ENCODE measurements at places on chromosomes 7 and 10.

DNA sequence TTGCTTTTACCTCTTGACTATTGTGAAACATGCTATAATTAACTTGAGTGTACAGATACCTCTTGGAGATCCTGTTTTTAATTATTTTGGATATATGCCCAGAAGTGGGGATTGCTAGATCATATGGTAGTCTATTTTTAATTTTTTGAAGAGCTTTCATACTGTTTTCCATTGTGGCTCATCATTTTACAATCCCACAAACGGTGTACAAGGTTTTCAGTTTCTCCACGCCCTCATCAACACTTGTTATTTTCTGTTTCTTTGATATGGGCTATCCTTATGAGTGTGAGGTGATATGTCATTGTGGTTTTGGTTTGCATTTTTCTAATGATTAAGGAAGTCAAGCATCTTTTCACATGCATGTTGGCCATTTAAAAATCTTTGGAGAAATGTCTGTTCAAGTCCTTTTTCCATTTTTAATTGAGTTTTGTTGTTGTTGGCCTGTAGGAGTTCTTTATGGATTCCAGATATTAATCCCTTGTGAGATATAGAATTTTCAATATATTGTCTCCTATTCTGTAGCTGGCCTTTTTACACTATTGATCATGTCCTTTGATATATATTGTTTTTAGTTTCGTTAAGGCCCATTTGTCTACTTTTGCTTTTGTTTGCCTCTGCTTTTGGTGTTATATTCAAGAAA, 7.5 kb downstream of the AGK start:
- peak; percentile 67 for DNase-seq

DNA sequence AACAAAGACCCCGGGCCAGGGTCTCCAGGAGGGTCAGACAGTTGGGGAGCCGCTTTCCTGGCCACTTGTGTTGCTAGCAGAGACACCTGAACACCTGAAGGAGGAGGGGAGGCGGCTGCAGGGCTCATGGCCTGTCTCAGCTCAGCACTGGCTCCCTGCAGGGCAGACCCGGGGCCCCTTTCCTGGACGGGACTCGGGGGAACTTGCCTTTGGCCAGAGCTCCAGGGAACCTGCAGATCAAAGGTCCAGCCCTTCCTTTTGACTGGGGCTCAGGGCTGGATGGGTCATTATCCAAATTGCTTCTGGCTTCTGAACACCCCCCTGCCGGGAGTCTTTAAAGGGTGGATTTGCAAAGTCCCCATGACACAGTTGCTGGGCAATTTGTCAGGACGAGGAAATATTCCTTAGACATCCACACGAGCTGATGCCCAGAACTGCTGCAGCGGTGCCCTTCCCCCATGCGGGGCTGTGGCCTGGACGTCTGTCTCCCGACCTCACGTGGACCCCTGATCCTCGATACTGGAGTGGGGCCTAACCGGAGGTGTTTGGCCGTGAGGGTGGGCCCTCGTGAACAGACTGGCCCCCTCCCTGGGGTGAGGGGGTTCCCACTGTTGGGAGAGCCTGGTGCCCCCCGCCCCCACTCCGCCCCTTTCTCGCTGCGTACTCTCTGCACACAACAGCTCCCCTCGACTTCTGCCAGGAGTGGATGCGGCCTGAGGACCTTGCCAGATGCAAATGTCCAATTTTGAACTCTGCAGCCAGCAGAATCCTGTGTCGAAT, 194.3 kb downstream of the ELFN1 start:
- DNase-seq: no peak

DNA sequence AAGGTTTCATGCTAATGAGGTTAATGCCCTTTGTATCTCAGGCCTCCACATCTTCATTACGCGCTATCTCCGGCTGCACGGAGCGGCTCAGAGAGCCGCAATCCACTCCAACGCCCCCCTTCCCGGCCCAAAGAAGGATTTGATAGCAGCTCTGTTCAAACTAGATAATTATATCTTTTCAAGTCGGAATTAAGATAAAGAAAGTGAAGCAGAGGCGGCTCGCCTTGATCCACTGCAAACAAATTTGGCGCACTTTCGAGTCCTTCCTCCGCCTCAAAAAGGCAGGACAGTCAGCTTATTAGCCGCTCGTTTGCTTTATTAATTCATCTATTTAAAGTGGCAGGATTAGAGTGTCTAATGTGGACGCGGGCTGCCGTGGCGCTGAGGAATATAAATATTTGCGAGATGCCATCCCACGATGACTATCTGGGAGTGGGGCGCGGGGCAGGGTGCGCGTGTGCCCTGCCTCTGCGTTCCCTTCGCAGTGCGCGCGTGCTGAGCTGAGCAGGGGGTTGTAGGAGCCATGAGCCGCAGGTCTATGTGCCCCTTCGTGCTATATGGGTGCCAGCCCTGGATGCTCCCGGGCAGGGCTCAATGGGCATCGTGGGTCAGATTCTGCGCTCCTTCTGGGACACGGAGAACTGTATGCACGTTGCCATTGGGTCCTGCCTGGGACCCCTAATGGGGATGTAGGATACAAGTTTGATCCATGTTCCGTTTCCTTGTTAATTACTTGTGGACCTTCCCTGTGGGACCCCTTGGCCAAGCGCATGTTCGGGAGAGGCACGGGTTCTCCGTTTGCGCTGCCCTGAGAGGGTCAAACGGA, 9.0 kb downstream of the EMX2 start:
- no peak for DNase-seq

- no peak for DNase-seq
Measured at GRCh38 chr10:11603741-11604140, 7.7 kb downstream of the USP6NL start.

- no peak for DNase-seq
Measured at GRCh38 chr7:64182036-64182790, 24.8 kb upstream of the ZNF735 start.

GRCh38 chr7:12834782-12835181, 147.3 kb downstream of the ARL4A start:
- no peak for DNase-seq

DNA sequence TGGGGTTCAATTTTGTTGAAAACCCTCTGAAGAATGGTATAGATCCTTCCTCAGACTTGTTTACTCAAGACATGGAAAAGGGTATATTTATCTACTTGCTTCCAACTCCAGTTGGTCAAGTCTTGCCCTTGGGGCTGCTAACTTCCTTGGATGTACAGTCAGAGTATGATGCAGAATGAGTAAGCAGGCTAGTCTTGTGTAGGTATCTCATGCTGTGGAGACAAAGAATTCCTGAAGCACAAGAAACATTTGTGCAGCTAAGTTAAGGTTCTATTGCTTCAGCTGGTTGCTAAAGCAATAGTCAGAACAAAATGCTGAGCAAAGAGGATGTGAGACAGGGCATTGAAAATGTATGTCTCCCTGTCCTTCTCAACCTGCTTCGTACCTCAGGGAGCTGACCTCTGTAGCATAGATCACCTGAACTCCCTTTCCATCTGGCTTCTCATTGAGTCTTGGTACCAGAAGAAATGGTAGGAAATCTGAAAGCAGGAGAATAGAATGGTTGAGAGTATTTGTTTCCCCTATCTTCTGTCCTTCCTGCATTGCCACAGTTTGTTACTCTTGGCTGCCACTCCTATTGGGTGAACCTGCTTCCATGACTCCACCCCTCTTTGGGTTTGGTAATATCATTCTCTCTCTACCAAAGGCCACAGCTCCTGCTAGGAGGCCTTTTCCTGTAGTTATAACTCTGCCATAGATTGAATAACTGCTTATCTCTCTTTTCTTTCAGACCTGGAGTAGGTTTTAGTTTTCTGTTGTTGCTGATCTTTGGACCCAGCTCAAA, 346.0 kb downstream of the PHF14 start:
- no peak for DNase-seq

- no peak for DNase-seq
Measured at GRCh38 chr10:72682638-72683037, 9.3 kb upstream of the MCU start.

- no peak for DNase-seq
Measured at GRCh38 chr10:49524496-49524895, 14.4 kb downstream of the ERCC6 start.

DNA sequence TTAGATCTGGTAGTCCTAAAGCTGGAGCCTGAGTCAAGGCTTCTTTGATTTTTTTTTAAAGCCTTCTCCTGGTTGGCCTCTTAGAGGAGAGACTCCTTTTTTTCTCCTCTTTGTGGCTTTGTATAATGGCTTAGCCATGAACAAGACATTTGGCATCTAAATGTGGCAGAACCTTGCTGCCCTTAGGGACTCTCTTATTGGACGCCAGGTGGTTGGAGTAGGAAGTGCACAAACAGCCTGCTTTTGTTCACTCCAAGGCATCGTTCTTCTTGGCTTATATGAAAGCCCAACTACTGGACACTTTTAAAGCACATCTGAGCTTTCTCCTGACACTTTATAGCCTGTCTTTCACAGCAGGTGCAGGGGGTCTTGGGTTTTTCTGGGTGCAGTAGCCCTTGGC, 25.0 kb downstream of the ZPBP start:
- peak; percentile 12 for DNase-seq

GRCh38 chr7:128725531-128725930, 13.6 kb upstream of the CALU start:
- no peak for DNase-seq

DNA sequence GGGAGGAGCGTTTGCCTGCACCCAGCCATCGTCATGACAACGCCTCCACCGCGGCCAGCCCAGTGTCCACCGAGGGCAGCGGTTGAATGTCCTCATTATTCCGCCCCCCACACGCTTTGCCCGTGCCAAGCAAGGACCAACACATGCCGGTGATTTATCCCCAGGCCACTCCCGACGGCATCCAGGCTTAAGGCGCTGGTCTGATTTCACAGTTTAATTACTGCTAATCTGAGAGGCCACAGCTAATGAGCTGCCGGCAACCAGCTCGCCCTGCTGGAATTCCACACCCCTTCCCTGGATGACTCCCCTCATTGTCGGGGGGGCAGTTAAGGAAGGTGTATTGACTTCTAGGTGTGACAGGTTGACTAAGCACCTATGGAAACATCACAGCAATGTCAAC, 432.3 kb downstream of the DNAJB6 start:
- no peak for DNase-seq

GRCh38 chr7:41567031-41567730, 135.7 kb downstream of the INHBA start:
- DNase-seq: no peak

DNA sequence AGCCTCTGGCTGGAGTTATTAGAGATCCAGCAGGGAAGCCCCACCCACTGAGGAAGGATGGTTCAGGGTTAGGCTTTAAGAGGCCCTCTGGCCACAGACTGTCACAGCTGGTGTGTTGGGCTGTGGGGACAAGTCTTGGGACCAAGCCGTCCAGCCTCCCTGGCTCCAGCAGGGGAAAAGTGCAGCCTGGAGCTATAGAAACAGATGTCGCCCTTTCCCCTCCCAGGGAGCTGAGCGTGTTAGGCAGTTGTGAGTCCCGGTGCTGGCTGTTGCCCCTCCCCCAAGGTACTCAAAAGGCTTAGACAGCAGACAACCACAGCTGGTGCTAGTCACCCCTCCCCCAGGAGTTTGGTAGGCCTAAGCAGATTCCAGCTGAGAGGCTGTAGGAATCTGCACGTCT, 143.4 kb downstream of the TMEM168 start:
- peak; percentile 42 for DNase-seq

GRCh38 chr10:15869935-15870334, 9.6 kb upstream of the MINDY3 start:
- DNase-seq: no peak

DNA sequence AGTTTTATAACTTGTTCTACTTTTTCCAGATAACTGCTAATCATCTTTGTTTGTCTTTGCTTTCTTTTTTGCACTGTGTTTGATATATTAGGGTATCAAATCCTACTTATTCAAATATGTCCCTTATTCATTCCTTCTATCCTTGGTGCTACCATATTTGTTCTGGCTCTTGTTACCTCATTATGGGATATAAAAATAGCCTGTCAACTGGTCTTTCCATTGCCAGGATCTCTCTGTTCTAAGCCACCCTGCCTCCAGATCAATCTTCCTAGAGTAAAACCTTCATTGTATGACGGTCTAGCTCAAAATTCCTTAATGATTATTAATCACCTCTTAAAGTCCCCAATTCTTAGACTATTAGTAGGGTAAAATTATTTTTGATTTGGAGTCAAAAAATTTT, 25.2 kb downstream of the MET start:
- no peak for DNase-seq

DNA sequence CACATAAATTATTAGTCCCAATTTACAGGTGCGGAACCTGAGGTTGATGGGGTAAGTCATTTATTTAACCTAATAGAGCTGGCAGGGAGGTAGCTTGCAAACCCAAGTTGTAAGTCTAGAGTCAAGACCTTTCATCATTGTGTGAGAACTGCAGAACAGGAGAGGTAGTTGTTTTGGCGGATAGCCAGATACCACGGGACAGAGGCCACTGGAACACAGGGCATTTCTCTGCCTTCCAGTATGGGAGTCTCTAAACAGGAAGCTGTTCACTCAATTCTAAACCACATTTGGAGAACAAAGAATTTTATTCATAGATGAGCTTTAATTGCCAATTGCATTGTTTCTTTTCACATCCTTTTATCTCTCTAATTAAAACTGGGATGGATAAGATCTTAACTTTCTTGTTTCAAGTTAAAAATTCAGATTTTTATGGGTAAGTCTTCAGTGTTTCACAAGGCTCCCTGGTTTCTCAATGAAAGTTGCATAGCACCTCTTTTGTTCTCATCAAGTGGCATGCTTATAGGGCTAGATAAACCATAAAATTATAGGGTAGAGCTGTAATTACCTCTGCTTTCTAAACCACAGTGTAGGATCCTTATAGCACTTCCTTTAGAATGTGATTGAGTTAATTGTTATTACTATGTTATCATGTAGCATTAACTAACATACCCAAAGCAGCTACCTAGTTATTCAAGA, 489.0 kb downstream of the GATA3 start:
- DNase-seq: no peak

All from SHP77 treated with DMSO at 0.1 percent for 48 hours (cell line).